ENCODE measurements at places on chromosomes 1 and 21.

GRCh38 chr1:227897704-227898438, 49.9 kb downstream of the WNT9A start:
- H3K4me1 ChIP-seq = no peaks in the 10 kb centered on the region
- no peak overlapping the region for H3K4me3 ChIP-seq

GRCh38 chr1:231694075-231694431, 67.5 kb downstream of the DISC1 start:
- H3K36me3 ChIP-seq = no peaks in the 10 kb centered on the region
- peaks cover 9% of the 10 kb centered on the region for H3K4me1 ChIP-seq
- DNase-seq = no peak
- H3K4me3 ChIP-seq = no peak overlapping the region

- no peak for DNase-seq
- no peaks in the 10 kb centered on the region for H3K36me3 ChIP-seq
- no peak overlapping the region for H3K27ac ChIP-seq
- no peaks in the 10 kb centered on the region for H3K4me1 ChIP-seq
- no peak overlapping the region for H3K4me3 ChIP-seq
These were observed 1.0 kb downstream of the CCDC181 start for GRCh38 chr1:169426174-169426705.

DNA sequence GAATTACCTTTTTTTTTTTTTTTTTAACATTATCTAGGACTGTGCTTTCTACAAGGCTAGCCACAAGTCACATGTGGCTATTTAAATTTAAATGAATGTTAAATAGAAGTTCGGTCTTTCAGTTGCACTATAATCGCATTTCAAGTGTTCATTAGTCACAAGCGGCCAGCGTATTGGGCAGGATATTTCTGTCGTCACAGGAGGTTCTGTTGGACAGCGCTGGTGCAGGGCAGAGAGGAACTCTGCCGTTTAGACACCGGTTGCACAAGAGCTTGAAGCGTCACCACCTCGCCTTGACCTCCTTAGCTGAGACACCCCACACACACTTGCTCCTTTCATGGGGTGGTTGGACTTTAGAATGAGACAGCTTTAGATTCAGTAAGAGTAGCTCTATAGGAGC, 64.1 kb downstream of the BACE2 start:
- H3K27me3 ChIP-seq = no peaks in the 10 kb centered on the region
- no peaks in the 10 kb centered on the region for H3K4me1 ChIP-seq
- no peak overlapping the region for H3K4me3 ChIP-seq
- no peaks in the 10 kb centered on the region for H3K36me3 ChIP-seq
- DNase-seq = no peak
- H3K27ac ChIP-seq = no peak overlapping the region

DNA sequence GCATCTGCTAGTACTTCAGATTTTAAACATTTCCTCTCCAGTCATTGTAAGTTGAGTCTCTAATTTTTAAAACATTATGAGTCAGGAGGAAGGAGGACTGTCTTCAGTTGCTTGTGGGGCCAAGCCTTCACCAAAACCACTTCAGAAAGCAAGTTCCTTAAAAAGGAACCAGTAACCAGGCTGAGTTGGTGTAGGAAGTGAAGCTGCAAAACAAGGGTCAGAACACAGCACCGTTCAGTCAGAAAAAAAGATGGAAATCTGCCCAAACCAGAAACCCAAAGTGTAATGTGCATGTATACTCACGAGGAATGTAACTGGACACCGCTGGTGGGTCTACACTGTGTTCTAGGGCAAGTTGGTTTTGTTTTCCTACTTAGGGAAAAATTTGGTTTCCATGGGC, 402.1 kb downstream of the SETD4 start:
- no peaks in the 10 kb centered on the region for H3K36me3 ChIP-seq
- no peak overlapping the region for H3K4me3 ChIP-seq
- no peaks in the 10 kb centered on the region for H3K27me3 ChIP-seq
- H3K27ac ChIP-seq = no peak overlapping the region
- DNase-seq = no peak

DNA sequence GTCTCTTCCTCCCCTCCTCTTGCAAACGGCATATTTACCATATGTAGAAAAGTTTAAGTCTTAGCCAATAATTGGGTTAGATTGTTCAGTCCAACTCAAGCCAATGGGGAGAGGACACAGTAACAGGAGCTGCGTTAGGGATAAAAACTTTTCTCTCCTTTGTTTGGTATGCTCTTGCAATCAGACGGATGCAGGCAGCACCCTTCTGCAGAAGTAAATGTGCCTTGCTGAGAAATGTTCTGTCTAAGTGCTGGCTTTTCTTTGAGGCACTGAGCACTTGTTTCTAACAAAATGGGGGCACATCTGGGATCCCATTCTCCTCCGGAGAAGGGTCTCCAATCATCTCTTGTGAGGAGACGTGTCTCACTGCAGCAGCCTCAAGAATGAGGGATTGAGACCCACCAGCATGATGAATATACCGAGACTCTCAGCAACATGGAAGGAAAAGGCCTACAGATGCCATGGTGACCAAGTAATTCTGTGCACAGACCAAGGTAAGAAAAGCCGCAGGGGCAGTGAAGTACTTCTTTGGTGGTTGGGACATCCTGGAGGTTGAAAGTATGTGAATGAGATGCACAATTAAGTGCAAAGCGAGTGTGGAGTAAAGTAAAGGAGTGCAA, 20.7 kb upstream of the GNG4 start:
- peaks cover 27% of the 10 kb centered on the region for H3K36me3 ChIP-seq
- H3K4me3 ChIP-seq = no peak overlapping the region

DNA sequence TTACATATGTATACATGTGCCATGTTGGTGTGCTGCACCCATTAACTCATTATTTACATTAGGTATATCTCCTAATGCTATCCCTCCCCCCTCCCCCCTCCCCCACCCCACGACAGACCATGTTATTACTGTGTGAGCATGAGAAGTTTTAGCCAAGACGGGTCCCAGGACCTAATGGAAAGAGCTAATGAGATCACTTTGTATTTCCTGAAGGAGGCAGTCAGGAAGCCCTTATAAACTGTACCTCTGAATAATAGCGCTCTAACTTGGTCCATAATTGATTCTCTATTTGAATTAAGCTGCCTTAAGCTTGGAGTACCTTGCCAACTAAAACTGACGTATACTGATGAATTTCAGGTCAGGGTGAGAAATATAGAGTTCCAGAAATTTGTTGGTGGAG, 4.1 kb upstream of the NEGR1 start:
- H3K4me3 ChIP-seq = no peak overlapping the region
- no peak for DNase-seq
- no peaks in the 10 kb centered on the region for H3K27me3 ChIP-seq

DNA sequence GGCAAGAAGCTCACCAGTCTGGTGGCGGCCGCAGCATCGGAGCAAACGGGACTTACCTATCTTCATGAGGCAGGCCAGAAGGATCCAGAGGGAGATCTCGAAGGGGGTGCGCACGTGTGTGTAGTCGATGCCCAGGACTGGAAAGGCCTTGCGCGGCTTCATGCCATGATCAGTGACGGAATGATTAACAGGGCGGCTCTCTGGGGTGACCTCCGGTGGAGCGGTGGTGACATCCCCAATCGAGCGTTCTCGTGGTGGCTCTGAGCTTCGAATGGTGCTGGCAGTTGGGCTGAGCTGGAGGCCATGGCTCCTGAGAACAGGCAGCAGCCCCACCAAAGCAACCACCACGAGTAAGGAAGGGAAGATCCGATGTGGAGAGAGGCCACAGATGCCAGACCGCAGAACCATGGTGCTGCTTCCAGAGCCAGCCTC, 982 bp downstream of the SLC9A1 start:
- peak overlapping the region; percentile 92 for H3K27ac ChIP-seq
- no peaks in the 10 kb centered on the region for H3K27me3 ChIP-seq
- H3K4me3 ChIP-seq = peak overlapping the region; percentile 78
- H3K4me1 ChIP-seq = peaks cover 58% of the 10 kb centered on the region

DNA sequence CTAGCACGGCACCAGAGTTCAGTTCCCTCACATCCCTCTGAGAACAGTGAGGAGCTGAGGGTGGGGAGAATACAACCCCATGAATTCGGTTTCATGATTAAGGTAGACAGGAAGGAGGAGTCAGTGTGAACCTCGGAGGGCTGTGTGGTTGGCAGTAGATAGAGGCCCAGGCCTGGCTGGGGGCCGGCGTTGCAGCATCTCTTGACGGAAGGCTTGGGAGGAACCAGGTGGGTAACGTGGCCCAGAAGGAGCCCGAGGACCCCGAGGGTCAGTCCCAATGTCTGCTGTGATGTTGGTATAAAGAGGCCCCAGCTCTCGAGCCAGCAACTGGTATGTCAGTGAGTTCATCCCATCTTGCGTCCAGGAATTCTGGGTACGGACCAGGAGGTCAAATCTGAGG, 5.5 kb downstream of the PPOX start:
- peaks cover 70% of the 10 kb centered on the region for H3K36me3 ChIP-seq
- no peak overlapping the region for H3K27ac ChIP-seq
- H3K4me3 ChIP-seq = no peak overlapping the region
- no peak for DNase-seq

GRCh38 chr1:212951126-212951946, 995 bp downstream of the VASH2 start:
- no peak overlapping the region for H3K27ac ChIP-seq
- H3K4me3 ChIP-seq = peak overlapping the region; percentile 51

DNA sequence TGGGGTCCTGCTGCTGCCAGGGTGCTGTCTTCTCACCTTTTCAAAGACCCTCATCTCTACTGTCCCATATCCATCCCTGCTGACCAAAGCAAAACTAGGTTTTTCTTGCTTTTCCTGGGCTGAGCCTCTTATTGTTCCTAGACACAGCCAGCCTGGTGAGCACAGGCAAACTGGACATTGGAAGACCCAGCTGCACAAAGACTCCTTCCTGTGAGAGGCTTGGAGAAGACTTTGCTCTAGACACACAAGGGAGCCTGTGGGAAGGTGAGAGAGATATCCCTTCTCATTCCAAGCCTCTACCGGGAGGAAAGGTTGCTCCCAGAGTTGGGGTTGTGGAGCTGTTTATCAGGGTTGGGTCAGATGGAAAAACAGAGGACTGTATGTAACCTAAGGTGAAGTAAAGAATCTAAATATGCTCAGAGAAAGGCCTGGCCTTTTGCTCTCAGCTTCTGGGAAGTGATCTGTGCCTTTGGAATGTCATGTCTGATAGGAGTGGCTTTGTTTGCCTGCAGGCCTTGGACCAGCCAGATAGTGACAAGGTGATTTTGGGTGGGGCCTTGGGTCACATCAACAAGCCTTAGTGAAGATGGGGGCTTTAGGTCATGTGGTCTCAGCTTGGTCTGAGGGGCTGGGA, 87.6 kb upstream of the RUNX1 start:
- H3K4me1 ChIP-seq = no peaks in the 10 kb centered on the region
- H3K27ac ChIP-seq = no peak overlapping the region
- H3K27me3 ChIP-seq = no peaks in the 10 kb centered on the region
- H3K4me3 ChIP-seq = no peak overlapping the region
- DNase-seq = no peak
- no peaks in the 10 kb centered on the region for H3K36me3 ChIP-seq

GRCh38 chr1:234601301-234602017, 8.5 kb downstream of the IRF2BP2 start:
- H3K4me1 ChIP-seq = peaks cover 52% of the 10 kb centered on the region
- no peak overlapping the region for H3K4me3 ChIP-seq
- peaks cover 20% of the 10 kb centered on the region for H3K36me3 ChIP-seq
- H3K27me3 ChIP-seq = no peaks in the 10 kb centered on the region
- peak overlapping the region; percentile 99 for H3K27ac ChIP-seq
- DNase-seq = no peak

DNA sequence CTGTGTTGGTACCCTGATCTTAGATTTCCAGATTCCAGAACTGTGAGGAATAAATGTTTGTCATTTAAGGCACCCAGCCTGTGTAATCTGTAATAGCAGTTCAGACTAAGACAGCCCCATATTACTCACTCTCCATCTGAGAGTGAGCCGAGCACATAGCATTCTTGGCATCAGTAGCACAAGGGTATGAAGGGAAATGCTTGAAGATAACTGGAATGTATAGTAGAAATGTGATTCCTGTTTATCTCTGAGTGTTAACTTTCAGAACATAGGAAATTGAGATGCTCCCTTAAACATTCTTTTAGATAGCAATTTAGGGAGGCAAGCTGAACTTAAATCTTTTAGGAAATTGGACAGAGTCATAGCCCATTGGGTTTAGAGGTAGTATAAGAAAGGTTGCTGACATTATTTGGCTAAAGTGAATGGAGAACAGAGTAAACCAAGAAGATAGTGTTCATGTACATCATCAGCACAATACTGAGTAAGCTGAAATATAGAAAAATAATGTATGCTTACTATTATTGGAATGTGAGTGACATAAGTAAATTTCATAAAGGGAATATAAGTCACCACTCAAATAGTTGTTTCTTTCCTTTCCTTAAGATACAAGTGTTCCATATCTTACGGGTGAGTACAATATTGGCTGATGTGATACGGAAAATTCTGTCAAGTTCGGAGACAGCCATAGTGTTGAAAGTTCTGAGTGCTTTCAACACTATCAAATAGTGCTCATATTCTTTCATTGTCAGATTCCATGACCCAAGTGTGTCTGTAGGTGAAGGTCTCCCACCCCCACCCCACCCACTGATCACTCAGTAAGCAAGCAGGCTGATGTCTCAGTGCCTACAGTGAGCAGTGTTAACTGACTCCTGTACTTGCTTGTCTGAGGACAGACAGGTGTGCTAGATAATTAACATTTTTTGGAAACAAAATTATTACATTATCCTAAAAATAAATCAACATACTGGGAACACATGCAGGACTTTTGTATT, 73.7 kb downstream of the LRRC8D start:
- no peaks in the 10 kb centered on the region for H3K36me3 ChIP-seq
- H3K4me3 ChIP-seq = no peak overlapping the region
- DNase-seq = no peak
- no peaks in the 10 kb centered on the region for H3K4me1 ChIP-seq
- H3K27me3 ChIP-seq = no peaks in the 10 kb centered on the region

DNA sequence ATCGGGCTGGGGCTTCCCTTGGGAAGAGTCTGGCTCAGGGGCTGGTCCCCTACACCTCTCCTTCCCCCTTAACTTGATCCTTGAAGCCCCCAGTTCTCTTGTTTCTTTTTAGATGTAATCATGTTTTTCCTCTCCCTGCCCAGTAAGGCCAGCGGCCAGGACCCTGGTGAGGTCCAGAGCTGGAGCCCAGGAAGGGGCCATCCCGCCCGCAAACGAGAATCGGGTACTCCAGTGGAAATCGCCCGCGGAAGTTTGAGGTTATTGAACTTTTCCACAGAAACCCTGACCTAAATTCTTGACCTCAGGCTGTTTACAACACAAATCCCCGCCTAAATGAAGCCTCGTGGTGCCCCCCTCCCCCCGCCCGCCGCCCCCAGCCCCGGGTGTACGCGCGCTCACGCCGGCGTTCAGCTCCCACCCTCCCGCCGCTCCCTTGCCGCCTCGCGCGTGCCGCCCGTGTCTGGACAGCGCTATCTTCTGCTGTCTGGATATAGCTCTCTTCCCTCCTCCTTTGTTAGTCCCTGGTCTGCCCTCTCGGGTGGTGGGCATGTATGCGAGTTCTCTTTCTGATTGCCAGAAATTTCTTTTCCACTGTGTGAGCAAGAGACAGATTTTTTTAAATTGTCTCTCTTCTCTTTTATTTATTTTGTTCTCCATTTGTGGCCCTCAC, 165.9 kb upstream of the CACNA1E start:
- no peak for DNase-seq
- H3K36me3 ChIP-seq = no peaks in the 10 kb centered on the region
- H3K4me1 ChIP-seq = no peaks in the 10 kb centered on the region
- H3K4me3 ChIP-seq = no peak overlapping the region
- no peak overlapping the region for H3K27ac ChIP-seq
- peaks cover 68% of the 10 kb centered on the region for H3K27me3 ChIP-seq

- DNase-seq = no peak
- H3K4me3 ChIP-seq = no peak overlapping the region
- H3K27ac ChIP-seq = no peak overlapping the region
- no peaks in the 10 kb centered on the region for H3K27me3 ChIP-seq
These were observed 15.6 kb upstream of the ZMYM6 start for GRCh38 chr1:35047188-35047858.

GRCh38 chr1:175591083-175591743, 152.2 kb downstream of the TNR start:
- H3K36me3 ChIP-seq = no peaks in the 10 kb centered on the region
- no peaks in the 10 kb centered on the region for H3K27me3 ChIP-seq
- no peaks in the 10 kb centered on the region for H3K4me1 ChIP-seq
- H3K27ac ChIP-seq = no peak overlapping the region
- no peak overlapping the region for H3K4me3 ChIP-seq

Measured in upper lobe of right lung (tissue), 1 donor.